ENCODE measurements at places on chromosomes 5 and 9.

GRCh38 chr5:111628901-111629300 lies 116.6 kb upstream of the STARD4 start:
- DNase-seq = no peak

DNA sequence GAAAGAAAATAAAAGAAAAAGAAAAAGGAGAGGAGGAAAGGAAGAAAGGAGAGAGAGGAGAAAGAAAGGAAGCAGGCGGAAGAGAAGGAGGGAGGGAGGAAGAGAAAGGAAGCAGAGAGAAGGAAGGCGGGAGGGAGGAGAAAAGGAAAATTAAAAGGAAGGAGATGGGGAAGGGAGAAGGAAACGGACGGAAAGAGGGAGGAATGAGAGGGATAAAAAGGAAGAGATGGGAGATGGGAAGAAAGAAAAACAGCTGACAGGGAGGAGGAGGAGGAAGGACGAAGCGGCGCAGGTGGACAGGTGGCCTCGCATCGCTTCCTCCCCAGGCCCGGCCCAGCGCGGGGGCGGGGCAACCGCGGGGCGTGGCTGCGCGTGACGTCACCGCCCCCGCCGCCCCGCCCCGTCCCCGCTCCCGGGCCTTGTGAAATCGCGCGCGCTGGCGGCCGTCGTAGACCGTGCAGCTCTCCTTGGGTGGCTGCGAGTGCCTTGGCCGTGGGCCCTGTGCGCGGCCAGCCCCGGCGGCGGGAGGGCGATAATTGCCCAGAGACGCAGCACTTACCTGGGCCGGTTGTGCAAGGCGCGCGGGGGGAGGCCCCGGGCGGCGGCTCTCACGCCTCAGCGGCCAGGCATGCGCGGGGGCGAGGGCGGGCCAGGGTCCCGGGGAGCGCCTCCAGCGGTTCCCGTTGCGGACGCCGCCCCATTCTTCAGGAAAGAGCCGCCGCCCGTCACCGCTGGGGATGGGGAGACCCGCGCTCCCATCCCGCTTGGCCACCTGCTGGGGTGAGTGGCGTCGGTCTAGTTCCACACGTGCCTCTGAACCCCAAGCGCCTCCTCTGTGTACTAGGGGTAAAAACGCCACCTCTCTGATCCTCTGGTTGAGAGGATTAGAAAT lies 49.6 kb upstream of the FOXE1 start:
- DNase-seq = peak; percentile 45

GRCh38 chr5:149811453-149811852 lies 81.3 kb downstream of the PPARGC1B start:
- no peak for DNase-seq

- no peak for DNase-seq
These were observed 72.3 kb upstream of the HRH2 start for GRCh38 chr5:175585567-175585966.

- DNase-seq = no peak
These were observed 99.3 kb downstream of the SEMA6A start for GRCh38 chr5:116475338-116475737.

- no peak for DNase-seq
These were observed 25.9 kb upstream of the MEGF9 start for GRCh38 chr9:120740132-120740531.

DNA sequence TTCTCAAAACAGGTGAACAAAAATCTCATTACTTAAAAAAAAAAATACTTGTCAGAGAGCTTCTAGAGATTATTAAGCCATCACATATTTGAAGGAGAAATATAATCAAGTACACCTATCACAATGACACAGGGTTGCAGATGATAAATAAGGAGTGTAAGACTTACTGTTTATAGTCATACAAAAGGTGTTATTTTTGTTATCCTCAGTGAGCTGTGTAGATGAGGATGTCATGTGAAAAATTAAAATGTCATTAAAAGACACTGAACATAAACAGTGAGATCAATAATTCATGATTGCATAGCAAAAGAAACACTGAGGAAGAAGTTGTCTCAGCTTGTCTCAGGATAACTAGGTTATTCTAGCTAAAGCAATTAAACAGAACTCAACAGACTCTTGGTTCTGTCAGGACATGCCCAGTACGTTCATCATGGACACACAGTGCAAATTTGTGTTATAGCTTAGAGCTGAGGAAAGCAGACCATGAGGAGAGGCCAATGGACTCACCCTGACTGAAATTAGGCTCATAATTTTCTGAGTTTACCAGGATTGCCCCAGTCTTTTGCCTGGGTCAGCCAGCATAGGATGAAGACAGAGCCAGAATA lies 1162.6 kb upstream of the C9orf72 start:
- DNase-seq = no peak

DNA sequence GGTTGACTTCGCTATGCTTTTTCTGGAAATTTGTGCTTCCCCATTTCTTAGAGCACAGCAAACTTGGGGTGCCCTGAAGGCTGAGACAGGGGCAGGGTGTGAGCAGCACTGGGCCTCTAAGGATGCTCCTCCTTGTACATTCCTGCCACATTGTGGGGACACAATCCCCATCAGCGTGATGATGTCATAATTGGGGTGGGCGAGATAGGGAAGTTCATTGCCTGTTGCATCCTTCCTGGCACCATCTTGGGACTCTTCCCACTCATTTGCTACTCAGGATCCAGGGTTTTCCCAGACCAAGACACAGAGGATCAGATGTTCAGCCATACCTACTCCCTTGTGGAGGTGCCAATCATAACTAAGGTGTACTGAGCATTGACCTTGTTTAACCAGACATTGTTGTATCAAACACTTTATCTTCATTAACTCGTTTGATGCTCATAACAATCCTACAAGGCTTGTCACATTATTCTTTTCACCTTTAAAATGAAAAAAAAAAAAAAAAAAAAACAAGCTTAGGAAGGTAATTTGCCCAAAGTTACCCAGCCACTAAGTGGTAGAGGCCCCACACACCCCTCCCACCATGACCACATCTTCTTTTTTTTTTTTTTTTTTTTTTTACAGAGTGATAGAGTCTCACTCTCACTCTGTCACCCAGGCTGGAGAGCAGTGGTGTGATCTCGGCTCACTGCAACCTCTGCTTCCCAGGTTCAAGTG lies 87.6 kb downstream of the UGCG start:
- DNase-seq = no peak

GRCh38 chr5:168313596-168314204 lies 22.3 kb downstream of the WWC1 start:
- no peak for DNase-seq

- DNase-seq = no peak
These were observed 8.3 kb upstream of the CMBL start for GRCh38 chr5:10315824-10316509.

DNA sequence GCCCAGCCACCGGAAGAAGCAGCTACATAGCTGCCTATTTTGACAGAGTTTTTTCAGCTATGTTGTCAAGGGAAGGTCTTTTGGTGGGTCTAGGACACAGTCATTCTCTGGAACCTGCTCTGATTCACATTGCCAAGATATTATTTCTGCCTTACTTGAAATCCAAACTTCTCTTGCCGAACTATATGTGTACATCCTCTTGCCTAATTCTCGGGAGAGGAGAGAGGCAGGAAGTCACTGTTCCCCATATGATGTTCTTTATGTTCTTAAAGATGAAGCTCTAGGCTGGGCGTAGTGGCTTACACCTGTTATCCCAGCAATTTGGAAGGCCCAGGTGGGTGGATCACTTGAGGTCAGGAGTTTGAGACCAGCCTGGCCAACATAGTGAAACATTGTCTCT lies 8.6 kb downstream of the TMEM252 start:
- no peak for DNase-seq

- no peak for DNase-seq
These were observed 21.9 kb downstream of the SOX30 start for GRCh38 chr5:157630341-157630740.

- DNase-seq = no peak
These were observed 26.3 kb downstream of the SPZ1 start for GRCh38 chr5:80346055-80346454.

GRCh38 chr5:135440916-135441315 lies 6.2 kb downstream of the DCANP1 start:
- no peak for DNase-seq

DNA sequence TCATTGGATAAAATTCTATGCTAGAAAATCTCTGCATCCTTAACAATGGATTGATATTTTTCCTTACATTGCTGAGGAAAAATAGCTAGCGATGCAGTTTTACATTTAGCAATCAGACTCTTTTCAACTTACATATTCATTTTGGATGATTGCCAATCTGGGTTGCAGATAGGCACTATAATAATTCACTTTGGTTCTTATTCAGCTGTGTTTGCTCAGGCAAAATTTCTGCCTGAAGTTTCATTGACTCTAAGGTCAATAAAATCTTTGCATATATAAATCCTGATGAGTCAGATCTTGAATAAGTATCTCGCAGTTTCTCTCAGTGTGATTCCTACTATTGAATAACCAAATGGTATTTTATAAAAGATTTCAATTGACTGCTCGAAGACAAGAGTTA lies 1105.8 kb downstream of the CDH18 start:
- DNase-seq = no peak

- no peak for DNase-seq
These were observed 50.8 kb downstream of the GABBR2 start for GRCh38 chr9:98657897-98658296.

GRCh38 chr5:74423383-74423782 lies 217.1 kb downstream of the ENC1 start:
- DNase-seq = no peak

DNA sequence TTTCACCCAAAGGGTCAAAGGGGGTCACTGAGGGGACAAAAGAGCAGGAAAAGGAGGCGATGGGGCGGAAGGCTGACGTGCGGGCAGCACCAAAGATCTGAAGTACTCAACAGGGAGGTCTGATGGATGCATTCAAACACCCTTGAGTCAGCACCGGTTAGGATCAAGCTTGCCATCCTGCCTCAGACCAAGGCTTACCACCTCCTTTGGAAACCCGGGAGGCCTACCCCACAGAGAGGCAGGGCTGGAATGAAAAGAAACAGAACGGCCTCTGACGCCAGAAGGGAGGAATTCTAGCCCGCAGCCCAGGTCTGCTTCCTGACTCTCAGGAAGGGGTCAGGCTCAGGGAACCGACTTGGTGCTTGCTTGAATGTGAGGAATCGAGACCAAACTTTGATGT lies 125.6 kb downstream of the PAPPA start:
- no peak for DNase-seq

DNA sequence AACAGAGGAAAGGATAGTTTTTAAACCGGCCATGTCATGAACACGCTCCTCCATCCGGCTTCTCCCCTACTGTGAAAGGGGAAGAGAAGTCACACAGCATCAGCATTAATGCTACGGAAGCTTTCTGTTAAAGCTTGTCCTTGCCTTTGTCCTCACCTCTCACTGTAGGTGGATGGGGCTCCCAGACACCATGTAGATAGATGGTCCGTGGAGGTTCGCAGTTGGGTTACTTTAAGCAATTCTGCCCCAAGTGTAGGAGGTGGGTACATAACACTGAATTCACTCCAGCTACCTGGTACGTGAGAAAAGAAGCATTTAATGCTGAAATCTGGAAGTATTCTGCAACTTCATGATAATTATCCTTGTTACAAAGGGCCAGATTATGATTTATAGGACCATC lies 165.8 kb downstream of the BAAT start:
- no peak for DNase-seq

- DNase-seq = no peak
These were observed 63.3 kb upstream of the ZFR start for GRCh38 chr5:32507738-32508434.

DNA sequence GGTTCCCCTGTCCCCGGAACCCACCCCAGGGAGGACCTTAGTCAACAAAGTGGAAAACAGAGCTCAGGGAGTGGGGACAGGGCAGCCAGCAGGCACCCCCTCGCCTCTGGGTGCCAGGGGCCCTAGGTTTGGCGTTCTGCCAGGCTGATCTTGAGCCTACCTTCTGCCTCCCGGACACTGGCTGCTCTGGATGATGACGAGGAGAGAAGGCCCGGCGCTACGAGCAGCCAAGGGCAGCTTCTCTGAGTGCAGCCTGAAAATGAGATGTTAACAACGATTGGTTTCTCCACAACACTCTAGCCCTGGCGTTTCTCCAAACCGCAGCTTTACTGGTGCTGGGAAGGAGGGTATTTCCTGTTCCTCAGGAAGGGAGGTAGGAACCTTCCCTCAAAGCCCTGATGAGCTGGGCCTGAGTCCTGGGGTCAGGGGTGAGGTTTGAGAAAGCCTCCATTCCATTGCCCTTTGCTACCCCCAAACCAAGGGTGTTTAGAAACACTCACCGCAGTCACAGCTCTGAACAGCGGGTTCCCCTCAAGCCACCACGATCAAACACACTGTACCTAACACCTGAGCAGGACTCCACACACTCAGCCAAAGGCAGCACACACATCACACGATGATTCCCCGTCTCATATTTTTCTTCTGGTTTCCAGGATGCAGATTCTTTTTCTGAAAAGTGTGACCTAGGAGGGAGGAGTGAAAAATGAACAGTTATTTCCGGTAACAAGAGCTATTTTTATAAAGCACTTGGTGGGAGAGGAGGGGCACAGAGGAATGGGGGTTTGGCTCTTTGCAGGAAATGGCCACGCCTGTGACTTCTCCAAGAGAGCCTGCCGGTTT lies at the start of gene STING1:
Gene STING1, minus strand, starts transcription at position 709 of the 840 bp plus-strand sequence. CDS start 1,054 bp downstream, outside the sequence.
- DNase-seq = no peak

DNA sequence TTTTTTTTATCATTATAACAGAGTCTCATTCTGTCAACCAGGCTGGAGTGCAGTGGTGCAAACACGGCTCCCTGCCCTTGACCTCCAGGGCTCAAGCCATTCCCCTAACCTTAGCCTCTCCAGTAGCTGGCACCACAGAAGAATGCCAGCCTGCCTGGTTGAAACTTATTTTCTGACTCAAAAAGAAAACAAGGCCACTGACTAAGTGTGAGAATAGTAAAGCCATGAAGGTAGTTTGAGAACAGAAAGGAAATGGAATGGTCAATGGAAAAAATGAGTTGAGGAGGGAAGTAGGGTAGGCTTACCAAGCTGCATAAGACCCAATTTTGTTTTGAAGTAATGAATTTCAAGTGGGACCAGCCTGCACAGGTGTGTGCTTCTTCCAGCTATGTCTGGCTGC lies 82.8 kb upstream of the RORB start:
- no peak for DNase-seq

DNA sequence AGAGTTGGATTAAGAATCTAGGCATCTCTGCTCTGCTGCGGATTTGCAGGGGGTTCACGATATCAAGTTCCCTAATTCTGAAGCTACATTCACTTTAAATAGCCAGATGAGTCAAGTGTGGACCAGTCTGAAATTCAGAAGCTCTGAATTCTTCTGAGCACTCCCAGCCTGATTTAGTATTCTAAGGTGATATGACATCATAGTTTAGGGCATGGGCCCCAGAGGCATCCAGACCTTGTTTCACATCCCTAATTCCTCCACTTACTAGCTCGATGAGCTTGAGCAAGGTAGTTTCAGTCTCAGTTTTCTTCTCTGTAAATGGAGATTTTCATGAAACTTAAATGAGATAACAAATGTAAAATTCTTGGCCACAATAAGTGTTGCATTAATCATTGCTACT lies 65.2 kb downstream of the TMEM167A start:
- no peak for DNase-seq

DNA sequence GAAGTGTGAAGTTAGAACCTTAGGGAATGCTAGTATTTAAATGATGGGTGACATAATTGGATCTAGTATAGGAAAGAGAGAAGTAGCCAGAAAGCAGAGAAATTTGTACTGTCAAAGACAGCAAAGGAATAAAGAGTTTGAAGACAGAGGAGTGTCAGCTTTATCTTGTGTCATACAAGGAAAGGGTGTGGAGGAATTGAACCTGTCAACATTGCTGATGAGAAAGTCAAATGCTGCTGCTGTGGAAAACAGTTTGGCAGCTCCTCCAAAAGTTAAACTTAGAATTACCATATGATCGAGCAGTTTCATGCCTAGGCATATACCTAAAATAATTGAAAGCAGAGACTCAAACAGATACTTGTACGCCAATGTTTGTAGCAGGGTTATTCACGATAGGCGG lies 63.7 kb downstream of the DENND4C start:
- DNase-seq = no peak

GRCh38 chr9:76876098-76876497 lies 29.8 kb downstream of the PRUNE2 start:
- DNase-seq = no peak
